ENCODE measurements at places on chromosomes 2 and 18. TPM values are rescaled to one million over a fixed set of nuclear protein-coding genes. Genes with fewer than 3 reads are reported as not detected.

The CYP26B1 gene
- total RNA-seq: 12.3 TPM

The RTP5 gene
- not detected for total RNA-seq

The TTC27 gene
- 24.7 TPM for total RNA-seq

The LCT gene
- not detected for total RNA-seq

The TUBB8B gene
- total RNA-seq: not detected

The ASPRV1 gene
- 0.21 TPM for total RNA-seq

The GNAL gene
- total RNA-seq: 0.44 TPM

The CCDC85A gene
- total RNA-seq: 0.05 TPM

The AGXT gene
- 0.36 TPM for total RNA-seq

The TMEM131 gene
- 43.4 TPM for total RNA-seq

The MC4R gene
- not detected for total RNA-seq

The UBXN2A gene
- 23.3 TPM for total RNA-seq

The MC5R gene
- total RNA-seq: not detected

The SALL3 gene
- not detected for total RNA-seq

The GPR39 gene
- total RNA-seq: 9.0 TPM

The ITGA4 gene
- 0.36 TPM for total RNA-seq

The TOGARAM2 gene
- total RNA-seq: 0.44 TPM

The ADAM23 gene
- 0.18 TPM for total RNA-seq

The SNRNP27 gene
- total RNA-seq: 39.7 TPM

The CYS1 gene
- 20.4 TPM for total RNA-seq

The LIPG gene
- 92.0 TPM for total RNA-seq

The PLA2R1 gene
- total RNA-seq: 5.7 TPM

The CXXC1 gene
- 60.8 TPM for total RNA-seq

The PLCD4 gene
- total RNA-seq: 12.9 TPM

The ARHGEF4 gene
- 0.80 TPM for total RNA-seq

The FLACC1 gene
- 0.39 TPM for total RNA-seq

The TRIM54 gene
- total RNA-seq: 0.21 TPM

The LRRTM4 gene
- total RNA-seq: 0.23 TPM

The POTEI gene
- 0.92 TPM for total RNA-seq

The REG3G gene
- not detected for total RNA-seq

The CCL20 gene
- not detected for total RNA-seq

The PRSS56 gene
- total RNA-seq: 0.18 TPM

The CRYBA2 gene
- total RNA-seq: not detected

The LIMS4 gene
- 0.51 TPM for total RNA-seq

The MOGAT1 gene
- not detected for total RNA-seq

The MYO3B gene
- total RNA-seq: 0.05 TPM

The ARHGAP28 gene
- 0.41 TPM for total RNA-seq

The CD226 gene
- 0.95 TPM for total RNA-seq

Data from Panc1 (cell line).